ENCODE measurements at places on chromosomes 7 and 10. TPM values are rescaled to one million over a fixed set of nuclear protein-coding genes. Genes with fewer than 3 reads are reported as not detected.

The TUBAL3 gene
- total RNA-seq = 1.6 TPM

The INMT gene
- total RNA-seq = not detected

The PDK4 gene
- total RNA-seq = 5.8 TPM

The MKI67 gene
- 26.0 TPM for total RNA-seq

The ANXA7 gene
- total RNA-seq = 120 TPM

The ZNF804B gene
- total RNA-seq = not detected

The MSS51 gene
- total RNA-seq = 0.43 TPM

The LEP gene
- total RNA-seq = not detected

The BTBD16 gene
- 0.45 TPM for total RNA-seq

The MMD2 gene
- total RNA-seq = not detected

The CCDC136 gene
- total RNA-seq = 0.87 TPM

The MRLN gene
- total RNA-seq = not detected

The UTF1 gene
- total RNA-seq = not detected

The CXCL12 gene
- not detected for total RNA-seq

The PDE6C gene
- total RNA-seq = not detected

The FAM170B gene
- total RNA-seq = not detected

The CYP2C8 gene
- not detected for total RNA-seq

The ANKRD22 gene
- total RNA-seq = not detected

The SFRP5 gene
- not detected for total RNA-seq

The ADCYAP1R1 gene
- total RNA-seq = not detected

The GRK5 gene
- total RNA-seq = 0.40 TPM

The BBS9 gene
- total RNA-seq = 9.0 TPM

The GLI3 gene
- 2.9 TPM for total RNA-seq

The CC2D2B gene
- total RNA-seq = not detected

The LIPJ gene
- total RNA-seq = not detected

The CDC14C gene
- 0.23 TPM for total RNA-seq

The DNAJC30 gene
- total RNA-seq = 3.5 TPM

The PRKG1 gene
- 0.81 TPM for total RNA-seq

The SSC4D gene
- total RNA-seq = 0.37 TPM

The NPY gene
- not detected for total RNA-seq

The TDRD1 gene
- not detected for total RNA-seq

The AGBL3 gene
- 2.6 TPM for total RNA-seq

The LRRC61 gene
- not detected for total RNA-seq

The A1CF gene
- total RNA-seq = not detected

The PDE1C gene
- 46.5 TPM for total RNA-seq

The ERLIN1 gene
- 45.7 TPM for total RNA-seq

The PON3 gene
- total RNA-seq = 0.77 TPM

The TSPAN33 gene
- 7.6 TPM for total RNA-seq

The FXYD4 gene
- 0.50 TPM for total RNA-seq

The HOXA10 gene
- total RNA-seq = 9.8 TPM

The ERV3-1 gene
- total RNA-seq = 3.0 TPM

The ZNF485 gene
- total RNA-seq = 6.9 TPM

The ADARB2 gene
- total RNA-seq = 1.6 TPM

The AMZ1 gene
- total RNA-seq = not detected

The R3HCC1L gene
- 10.9 TPM for total RNA-seq

The PRTFDC1 gene
- total RNA-seq = 20.8 TPM

The INHBA gene
- 3.1 TPM for total RNA-seq

The RPP38 gene
- total RNA-seq = 19.7 TPM
